Mucosa of descending colon (tissue), 3 donors: ENCODE measurements at places on chromosomes 11 and 22. TPM values are rescaled to one million over a fixed set of nuclear protein-coding genes. Genes with fewer than 3 reads are reported as not detected.

PNPLA5 gene
- not detected for total RNA-seq

GDPD4 gene
- not detected for total RNA-seq

DAGLA gene
- 7.2 TPM for total RNA-seq

APOA1 gene
- total RNA-seq: 0.46 TPM

FOLR2 gene
- total RNA-seq: 29.4 TPM

ZNF215 gene
- total RNA-seq: 5.1 TPM

DCHS1 gene
- 3.5 TPM for total RNA-seq

CASP4 gene
- total RNA-seq: 23.9 TPM
